ENCODE measurements at places on chromosomes 13 and 19. TPM values are rescaled to one million over a fixed set of nuclear protein-coding genes. Genes with fewer than 3 reads are reported as not detected.

GRCh38 chr13:28267497-28267896, 129.2 kb downstream of the PAN3 start:
- no peaks in the 10 kb centered on the region for H3K4me1 ChIP-seq
- no peak overlapping the region for H3K27ac ChIP-seq
- no peak for DNase-seq
- no peaks in the 10 kb centered on the region for H3K27me3 ChIP-seq
- no peak overlapping the region for H3K4me3 ChIP-seq

GRCh38 chr13:30486230-30487074, 20.7 kb upstream of the HMGB1 start:
- H3K27ac ChIP-seq: peak overlapping the region; percentile 88
- H3K4me1 ChIP-seq: peaks cover 6% of the 10 kb centered on the region
- H3K4me3 ChIP-seq: no peak overlapping the region
- peak; percentile 69 for DNase-seq
- no peaks in the 10 kb centered on the region for H3K36me3 ChIP-seq

DNA sequence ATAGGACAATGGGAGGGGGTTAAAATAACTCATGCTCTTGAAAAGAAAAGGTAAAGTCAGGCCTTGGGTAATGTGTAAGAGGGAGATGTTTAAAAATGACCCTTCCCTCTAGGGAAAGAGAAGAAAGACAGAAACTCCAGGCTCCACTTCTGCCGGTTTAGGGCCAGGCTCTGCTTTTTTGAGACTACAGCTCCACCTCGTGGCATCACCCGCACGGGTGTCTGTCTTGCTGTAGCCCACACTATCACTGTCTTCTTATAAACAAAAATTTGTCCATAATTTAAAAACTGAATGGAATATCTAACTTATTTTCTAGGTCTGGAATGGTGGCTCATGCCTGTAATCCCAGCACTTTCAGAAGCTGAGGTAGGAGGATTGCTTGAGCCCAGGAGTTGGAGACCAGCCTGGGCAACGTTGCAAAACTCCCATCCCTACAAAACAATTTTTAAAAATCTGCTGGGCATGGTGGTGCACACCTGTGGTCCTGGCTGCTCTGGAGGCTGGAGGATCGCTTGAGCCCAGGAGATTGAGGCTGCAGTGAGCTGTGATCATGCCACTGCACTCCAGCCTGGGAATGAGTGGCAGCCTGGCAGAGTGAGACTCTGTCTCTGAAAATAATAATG, 65.1 kb upstream of the GTF3A start:
- no peaks in the 10 kb centered on the region for H3K36me3 ChIP-seq
- H3K27ac ChIP-seq: no peak overlapping the region
- H3K4me1 ChIP-seq: no peaks in the 10 kb centered on the region
- H3K27me3 ChIP-seq: no peaks in the 10 kb centered on the region
- peak; percentile 30 for DNase-seq

DNA sequence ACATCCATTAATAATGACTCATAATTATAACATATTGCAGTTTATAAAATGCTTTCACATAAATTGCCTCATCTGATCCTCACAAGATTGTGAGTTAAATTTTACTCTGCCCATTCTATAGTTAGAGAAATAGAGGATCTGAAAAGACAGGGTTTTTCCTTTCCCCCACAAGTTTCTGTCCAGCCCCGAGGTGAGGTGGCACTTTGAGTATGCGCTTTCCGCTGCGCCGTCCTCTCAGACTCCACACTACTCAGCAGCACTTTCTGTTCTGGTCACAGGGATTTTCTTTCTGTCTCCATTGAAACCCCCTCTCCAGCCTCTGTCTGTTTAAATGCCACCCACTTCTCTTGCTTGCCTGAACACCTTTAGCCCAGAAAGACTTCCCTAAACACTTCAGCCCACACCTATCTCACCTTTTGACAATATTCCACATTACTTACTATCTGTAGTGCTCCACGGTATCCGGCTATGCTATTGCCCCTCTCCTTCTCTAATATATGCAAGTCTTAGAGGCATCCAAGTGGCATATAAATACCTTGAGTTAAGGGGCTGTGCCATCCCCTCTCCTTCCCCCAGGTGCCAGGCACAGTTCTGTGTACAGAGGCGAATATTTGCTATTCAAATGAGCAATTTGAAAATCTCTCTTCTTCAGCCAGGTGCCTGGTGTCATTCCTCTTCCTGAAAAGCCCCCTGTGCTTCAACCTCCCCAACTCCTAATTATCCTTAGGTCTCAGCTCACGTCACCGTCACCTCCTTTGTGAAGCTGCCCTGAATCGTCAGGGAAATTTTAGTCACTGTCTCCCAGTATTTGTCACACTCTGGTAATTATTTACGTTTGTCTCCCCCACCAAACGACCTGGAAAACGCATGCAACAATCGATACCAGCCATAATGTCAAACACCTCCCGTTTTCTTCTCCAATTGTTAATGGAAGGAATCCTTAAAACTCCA, 268.7 kb downstream of the NHLRC3 start:
- H3K4me1 ChIP-seq: no peaks in the 10 kb centered on the region
- DNase-seq: no peak
- H3K27ac ChIP-seq: no peak overlapping the region

GRCh38 chr19:46180701-46181387, 32.8 kb downstream of the IGFL2 start:
- no peak overlapping the region for H3K4me3 ChIP-seq
- H3K36me3 ChIP-seq: no peaks in the 10 kb centered on the region
- no peaks in the 10 kb centered on the region for H3K27me3 ChIP-seq
- no peak for DNase-seq
- no peak overlapping the region for H3K27ac ChIP-seq
- H3K4me1 ChIP-seq: no peaks in the 10 kb centered on the region

DNA sequence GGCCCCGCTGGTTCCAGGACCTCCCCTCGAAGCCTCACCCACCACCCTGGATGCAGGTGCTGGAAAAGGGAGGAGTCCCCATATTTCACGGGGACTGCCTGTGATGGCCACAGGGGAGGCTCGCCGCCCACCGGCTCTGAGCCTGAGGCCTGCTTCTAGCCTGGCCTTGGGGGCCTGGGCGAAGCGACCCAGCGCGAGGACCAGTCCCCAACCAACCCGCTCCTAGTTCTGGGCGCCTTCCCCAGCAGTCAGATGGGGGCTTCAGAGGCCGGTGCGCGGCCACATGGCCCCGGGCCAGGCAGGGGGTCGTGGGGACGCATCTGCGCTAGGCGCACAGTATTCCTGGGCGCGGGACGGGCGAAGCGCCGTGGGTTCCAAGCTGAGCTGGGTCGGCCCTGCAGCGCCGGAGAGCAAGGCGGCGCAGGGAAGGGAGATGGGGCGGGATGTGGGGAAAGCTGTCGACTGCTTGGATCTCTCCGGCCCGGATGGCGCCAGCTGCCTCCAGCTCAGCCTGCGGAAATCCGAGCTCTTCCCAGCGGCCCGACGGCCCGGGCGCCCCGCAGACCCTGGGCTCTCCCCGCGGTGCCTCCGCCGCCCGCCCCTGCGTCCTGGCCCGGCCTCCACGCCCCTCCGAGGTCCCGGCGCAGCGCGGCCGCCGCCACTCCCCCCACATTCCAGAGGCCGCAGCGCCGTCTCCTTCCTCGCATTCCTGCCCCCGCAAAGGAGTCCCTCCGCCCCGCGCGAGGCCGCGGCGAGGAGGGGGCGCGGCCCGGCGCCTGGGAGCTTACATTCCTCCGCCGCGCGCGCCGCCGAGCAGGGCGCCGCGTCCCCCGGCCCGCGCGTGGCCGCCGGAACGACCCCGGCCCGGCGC, at the start of gene WTIP:
WTIP (plus strand) TSS at position 788 of the 871 bp plus-strand sequence. CDS start 217 bp downstream, outside the sequence.
- peak within 1 kb of the TSS; percentile 90 for H3K4me3 ChIP-seq
- H3K27me3 ChIP-seq: no peaks in the 10 kb centered on the region
- H3K36me3 ChIP-seq: no peaks in the 10 kb centered on the region
- peaks cover 6% of the 10 kb centered on the region for H3K4me1 ChIP-seq

DNA sequence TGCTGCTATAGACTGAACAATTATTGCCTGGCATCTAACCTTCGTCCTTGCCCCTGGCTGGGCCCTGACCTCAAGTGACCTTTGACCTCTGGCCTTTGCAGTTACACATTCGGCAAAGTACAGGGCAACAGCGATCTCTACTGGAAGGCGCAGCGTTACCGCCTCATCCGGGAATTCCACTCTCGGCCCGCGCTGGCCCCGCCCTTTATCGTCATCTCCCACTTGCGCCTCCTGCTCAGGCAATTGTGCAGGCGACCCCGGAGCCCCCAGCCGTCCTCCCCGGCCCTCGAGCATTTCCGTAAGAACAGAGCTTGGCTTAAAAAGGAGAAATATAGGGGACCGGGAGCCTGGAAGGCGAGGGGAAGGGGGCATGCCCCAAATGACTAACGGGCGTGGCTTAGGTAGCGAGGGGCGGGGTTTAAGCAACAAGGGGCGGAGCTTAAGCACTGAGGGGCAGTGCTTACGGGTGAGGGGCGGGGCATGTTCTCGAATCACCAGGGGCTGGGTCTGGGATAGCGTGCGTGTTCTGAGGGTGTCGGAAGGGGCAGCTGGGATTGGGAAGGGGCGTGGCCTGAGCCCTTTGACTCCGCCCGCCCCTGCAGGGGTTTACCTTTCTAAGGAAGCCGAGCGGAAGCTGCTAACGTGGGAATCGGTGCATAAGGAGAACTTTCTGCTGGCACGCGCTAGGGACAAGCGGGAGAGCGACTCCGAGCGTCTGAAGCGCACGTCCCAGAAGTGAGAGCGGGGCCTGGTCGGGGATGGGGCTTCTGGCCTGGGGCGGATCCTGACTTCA, 52.7 kb downstream of the TRPM4 start:
- no peaks in the 10 kb centered on the region for H3K36me3 ChIP-seq
- H3K4me1 ChIP-seq: no peaks in the 10 kb centered on the region
- no peak overlapping the region for H3K27ac ChIP-seq
- DNase-seq: no peak
- no peak overlapping the region for H3K4me3 ChIP-seq
- H3K27me3 ChIP-seq: no peaks in the 10 kb centered on the region

DNA sequence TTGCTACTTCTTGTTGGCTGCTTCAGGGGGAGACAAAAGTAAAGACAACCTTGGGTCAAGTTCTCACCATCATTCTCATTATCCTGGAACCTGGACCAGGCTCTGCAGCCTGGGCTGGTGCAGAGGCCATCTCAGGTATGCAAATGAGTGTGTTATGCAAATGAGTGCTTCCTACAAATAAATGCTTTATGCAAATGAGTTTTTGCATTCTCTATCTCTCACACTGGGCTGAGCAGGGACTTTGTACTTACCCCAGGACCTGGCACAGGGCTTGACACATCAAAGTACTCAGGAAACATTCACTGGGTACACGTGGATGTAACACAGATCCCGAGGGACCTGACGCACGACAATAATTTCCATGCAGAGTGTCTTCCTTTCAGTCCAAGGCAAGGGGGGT, 103.0 kb downstream of the DNAJC15 start:
- H3K27me3 ChIP-seq: no peaks in the 10 kb centered on the region
- no peaks in the 10 kb centered on the region for H3K4me1 ChIP-seq
- H3K36me3 ChIP-seq: no peaks in the 10 kb centered on the region

- H3K4me1 ChIP-seq: no peaks in the 10 kb centered on the region
- no peak for DNase-seq
- peak within 1 kb of the TSS; percentile 86 for H3K4me3 ChIP-seq
- no peaks in the 10 kb centered on the region for H3K36me3 ChIP-seq
- H3K27ac ChIP-seq: no peak within 1 kb of the TSS
Measured at GRCh38 chr19:47419030-47419783, at the start of gene MEIS3. MEIS3 (minus strand) TSS chr19:47419527; CDS start chr19:47419081, 446 bp downstream.

- H3K4me1 ChIP-seq: no peaks in the 10 kb centered on the region
- H3K27ac ChIP-seq: no peak overlapping the region
- no peak for DNase-seq
- no peaks in the 10 kb centered on the region for H3K27me3 ChIP-seq
- H3K4me3 ChIP-seq: no peak overlapping the region
- no peaks in the 10 kb centered on the region for H3K36me3 ChIP-seq
Measured at GRCh38 chr13:23739596-23739995, 149.6 kb downstream of the MIPEP start.

DNA sequence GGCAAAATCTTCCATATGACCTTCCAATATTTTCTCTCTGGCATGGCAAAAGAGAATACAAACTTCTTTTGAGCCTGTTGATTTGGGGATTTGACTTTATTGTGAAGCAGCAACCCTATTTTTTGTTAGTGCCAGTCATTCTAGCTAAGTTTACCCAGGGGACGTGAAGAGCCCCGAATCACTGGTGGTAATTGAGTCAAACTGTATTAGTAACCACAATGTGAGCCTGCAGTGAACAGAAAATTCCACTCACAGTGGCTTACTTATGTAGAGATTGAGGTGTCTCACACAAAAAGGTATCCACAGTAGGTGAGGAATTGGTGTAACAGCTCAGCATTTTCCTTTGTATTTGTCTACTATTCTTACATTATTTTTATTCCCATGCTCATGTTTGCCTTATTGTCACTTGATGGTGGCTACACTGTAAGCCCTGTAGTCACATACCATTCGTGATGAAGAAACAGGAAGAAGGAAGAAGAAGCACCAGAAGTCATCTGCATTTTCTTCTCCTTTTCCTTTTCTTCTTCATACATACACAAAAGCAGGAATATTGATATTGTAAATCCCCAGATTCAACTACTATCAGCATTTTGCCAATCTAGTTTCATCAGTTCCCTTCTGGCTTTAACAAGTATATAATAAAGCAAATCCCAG, 33.3 kb upstream of the MYCBP2 start:
- no peak for DNase-seq
- H3K27ac ChIP-seq: no peak overlapping the region
- no peaks in the 10 kb centered on the region for H3K4me1 ChIP-seq
- no peaks in the 10 kb centered on the region for H3K36me3 ChIP-seq
- H3K27me3 ChIP-seq: no peaks in the 10 kb centered on the region

GRCh38 chr13:93325303-93326233, 99.0 kb downstream of the GPC6 start:
- no peak overlapping the region for H3K4me3 ChIP-seq
- no peaks in the 10 kb centered on the region for H3K36me3 ChIP-seq
- no peaks in the 10 kb centered on the region for H3K4me1 ChIP-seq
- DNase-seq: no peak
- no peaks in the 10 kb centered on the region for H3K27me3 ChIP-seq

GRCh38 chr13:21330126-21330861, 128.8 kb downstream of the ZDHHC20 start:
- H3K36me3 ChIP-seq: no peaks in the 10 kb centered on the region
- H3K4me3 ChIP-seq: no peak overlapping the region
- H3K27ac ChIP-seq: no peak overlapping the region
- H3K4me1 ChIP-seq: no peaks in the 10 kb centered on the region

DNA sequence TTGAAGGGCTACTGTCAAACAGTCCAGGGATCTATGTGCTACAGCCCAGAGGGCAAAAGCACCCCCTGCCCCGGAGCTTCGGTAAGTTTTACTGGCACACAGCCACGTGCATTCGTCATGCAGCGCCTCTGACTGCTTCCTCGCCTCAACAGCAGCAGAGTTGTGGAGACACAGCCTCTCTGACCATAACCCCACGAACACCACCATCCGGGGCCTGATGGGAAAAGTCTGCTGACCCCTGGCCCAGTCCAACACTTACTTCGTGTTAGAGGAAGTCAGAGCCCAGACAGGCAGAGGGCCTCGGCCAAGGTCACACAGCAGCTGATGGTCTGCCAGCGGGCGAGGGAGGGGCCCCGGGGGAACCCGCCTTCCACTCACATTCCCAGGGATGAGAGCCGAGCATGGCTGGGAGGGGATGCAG, 5.1 kb downstream of the CBARP start:
- no peak overlapping the region for H3K27ac ChIP-seq
- H3K36me3 ChIP-seq: peaks cover 5% of the 10 kb centered on the region
- no peak for DNase-seq
- no peaks in the 10 kb centered on the region for H3K4me1 ChIP-seq

GRCh38 chr19:567296-567900, 5.0 kb upstream of the BSG start:
- H3K27ac ChIP-seq: no peak overlapping the region
- no peaks in the 10 kb centered on the region for H3K36me3 ChIP-seq
- DNase-seq: no peak
- H3K4me3 ChIP-seq: no peak overlapping the region

S1PR5 gene
- total RNA-seq: 0.16 TPM

IER2 gene
- 79.6 TPM for total RNA-seq

ATP8B3 gene
- total RNA-seq: 0.66 TPM

SLC25A41 gene
- not detected for total RNA-seq

CRX gene
- total RNA-seq: not detected

INAFM1 gene
- 10.5 TPM for total RNA-seq

NKPD1 gene
- total RNA-seq: 1.0 TPM

NUFIP1 gene
- total RNA-seq: 2.4 TPM

SMIM44 gene
- total RNA-seq: not detected
